ENCODE measurements at places on chromosomes 2 and 18.

- no peak for DNase-seq
Observed at GRCh38 chr2:105926960-105927678, 182.4 kb downstream of the NCK2 start.

GRCh38 chr18:62616331-62616805 lies 93.5 kb downstream of the ZCCHC2 start:
- peak; percentile 56 for DNase-seq

DNA sequence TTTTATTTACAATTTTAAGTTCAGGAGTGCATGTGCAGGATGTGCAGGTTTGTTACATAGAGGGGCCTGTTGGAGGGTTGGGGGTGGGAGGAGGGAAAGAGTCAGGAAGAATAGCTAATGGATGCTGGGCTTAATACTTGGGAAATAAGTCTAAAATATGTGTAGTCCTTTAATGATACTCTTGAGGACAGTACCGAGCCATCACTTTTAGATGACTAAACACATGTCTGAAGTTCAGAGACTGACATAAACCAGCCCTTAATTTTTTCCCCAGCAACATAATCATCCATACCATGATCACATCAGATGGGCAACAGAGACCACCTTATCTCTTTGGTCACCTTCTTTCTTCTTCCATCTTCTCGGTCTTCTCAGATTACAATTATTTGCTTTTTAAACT lies 189.1 kb upstream of the COL3A1 start:
- DNase-seq: no peak

DNA sequence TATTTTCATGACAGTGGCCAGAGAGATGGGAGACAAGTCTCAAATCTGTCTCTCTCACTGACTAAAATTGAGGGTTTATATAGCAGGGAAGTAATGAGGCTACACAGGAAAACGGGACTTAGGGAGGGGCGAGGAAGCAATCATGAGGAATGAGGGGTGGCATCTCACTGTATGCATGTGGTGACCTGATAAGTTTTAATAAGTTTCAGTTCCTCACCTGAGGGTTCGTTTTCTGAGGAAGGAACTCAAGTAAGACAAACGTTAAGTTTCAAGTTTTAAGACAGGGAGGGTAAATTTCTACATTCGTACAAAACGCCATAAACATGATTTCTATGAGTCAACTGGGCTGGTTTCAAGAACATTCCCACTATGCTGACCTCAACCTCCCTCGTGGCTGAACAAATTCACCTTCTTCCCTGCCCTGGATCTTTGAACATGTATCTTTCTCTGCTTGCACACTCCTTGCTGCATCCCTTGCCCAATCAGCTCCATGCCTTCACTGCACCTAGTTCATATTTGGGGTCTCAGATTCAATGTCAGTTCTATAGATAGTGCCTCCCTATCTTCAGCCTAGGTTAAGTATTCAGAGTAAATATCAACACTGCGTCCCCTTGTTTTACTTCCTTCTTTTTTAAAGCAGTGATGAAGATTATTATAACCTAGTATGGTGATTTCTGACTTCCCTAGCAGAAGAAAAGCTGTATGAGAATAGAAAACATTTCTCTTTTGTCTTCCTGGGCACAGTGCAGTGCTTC lies 53.3 kb upstream of the CNTNAP5 start:
- no peak for DNase-seq

GRCh38 chr2:59413751-59414570 lies 1139.5 kb downstream of the BCL11A start:
- DNase-seq: no peak

- DNase-seq: no peak
Observed at GRCh38 chr2:135169900-135170753, 118.0 kb downstream of the RAB3GAP1 start.

GRCh38 chr2:174664084-174664759 lies 66.6 kb upstream of the WIPF1 start:
- no peak for DNase-seq

DNA sequence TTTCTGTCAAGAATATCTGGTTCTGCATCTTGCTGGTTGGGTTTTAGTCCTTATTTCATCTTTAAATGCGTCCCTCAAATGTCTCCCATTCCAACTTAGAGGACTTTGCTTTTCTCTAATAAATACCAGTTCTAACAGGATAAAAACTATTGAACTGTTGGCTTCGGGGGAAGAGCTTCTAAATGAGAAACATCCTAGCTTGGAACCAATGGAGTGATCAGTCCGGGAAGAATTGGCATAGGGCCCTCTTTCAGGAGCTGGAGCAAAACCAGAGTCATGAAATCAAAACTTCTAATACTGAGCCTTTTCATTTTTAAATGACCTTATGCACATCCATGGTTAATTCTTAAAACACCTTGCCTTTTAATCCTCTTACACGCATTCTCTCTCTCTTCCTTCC lies 401.6 kb upstream of the SMIM21 start:
- DNase-seq: no peak

- DNase-seq: no peak
Observed at GRCh38 chr2:54706622-54707021, 16.8 kb upstream of the EML6 start.

GRCh38 chr18:47187721-47188120 lies 11.6 kb upstream of the IER3IP1 start:
- no peak for DNase-seq

- no peak for DNase-seq
Observed at GRCh38 chr2:204180649-204181048, 244.1 kb downstream of the ICOS start.

GRCh38 chr2:9333591-9334171 lies 89.6 kb downstream of the ITGB1BP1 start:
- DNase-seq: no peak

GRCh38 chr2:11154016-11154922 lies 998 bp upstream of the SLC66A3 start:
- no peak for DNase-seq

DNA sequence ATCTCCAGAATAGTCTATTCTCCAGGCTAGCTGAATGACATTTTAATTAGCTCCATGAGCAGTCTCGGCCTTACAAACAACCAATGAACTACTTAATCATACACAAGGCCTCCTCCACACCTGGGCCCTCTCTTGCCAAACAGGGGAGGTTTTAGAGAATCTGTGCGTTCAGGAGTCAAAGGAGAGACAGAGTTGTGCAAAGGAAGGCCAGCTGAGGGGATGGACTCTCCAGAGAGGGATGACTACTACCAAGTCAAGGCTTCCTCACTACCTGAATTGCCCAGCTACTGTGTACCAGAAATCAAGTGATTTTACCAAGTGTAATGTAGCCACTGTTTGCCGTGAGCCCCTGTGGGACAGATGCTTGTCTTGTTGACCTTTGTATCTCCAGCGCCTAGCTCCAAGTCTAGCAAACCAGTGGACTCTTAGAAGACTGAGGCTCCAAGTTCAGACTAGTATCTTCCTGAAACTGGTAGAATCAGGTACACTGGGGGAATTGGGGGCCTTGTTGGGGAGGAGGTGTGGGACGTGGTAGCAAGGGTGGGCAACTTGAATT lies 123.1 kb upstream of the STON1 start:
- no peak for DNase-seq

DNA sequence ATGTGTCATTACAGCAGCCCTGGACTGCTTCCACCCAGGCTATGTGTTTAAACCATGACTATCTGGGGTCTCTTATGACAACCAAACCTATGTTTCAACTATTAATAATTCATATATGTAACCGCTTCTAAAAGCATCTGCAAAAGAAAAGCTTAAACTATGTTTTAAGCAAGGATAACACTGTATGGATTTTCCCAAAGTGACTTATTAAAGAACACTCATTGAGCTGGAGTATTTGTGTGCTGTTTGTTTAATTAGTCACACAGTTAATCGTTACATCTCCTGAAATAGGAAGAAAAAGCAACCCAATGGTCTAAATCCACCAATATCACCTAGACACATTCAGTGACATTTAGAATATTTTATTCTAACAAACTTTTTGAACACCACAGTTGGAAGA lies 51.3 kb downstream of the TMEM163 start:
- DNase-seq: no peak

- DNase-seq: no peak
Observed at GRCh38 chr2:119142824-119143223, 15.7 kb downstream of the C1QL2 start.

DNA sequence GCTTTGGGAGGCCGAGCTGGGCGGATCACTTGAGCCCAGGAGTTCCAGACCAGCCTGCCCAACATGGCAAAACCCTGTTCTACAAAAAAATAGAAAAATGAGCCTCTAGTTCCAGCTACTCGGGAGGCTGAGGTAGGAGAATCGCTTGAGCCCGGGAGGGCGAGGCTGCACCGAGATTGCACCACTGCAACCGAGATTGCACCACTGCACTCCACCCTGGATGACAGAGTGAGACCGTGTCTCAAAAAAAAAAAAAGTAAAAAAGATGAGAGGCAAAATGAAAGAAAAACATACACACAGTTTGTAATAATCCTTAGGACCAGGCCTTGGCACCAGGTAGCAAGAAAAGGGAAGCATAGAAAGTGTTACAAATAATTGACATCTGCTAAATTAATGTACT lies 22.0 kb downstream of the RBM43 start:
- no peak for DNase-seq

GRCh38 chr2:201678401-201678800 lies 20.0 kb downstream of the MPP4 start:
- no peak for DNase-seq

DNA sequence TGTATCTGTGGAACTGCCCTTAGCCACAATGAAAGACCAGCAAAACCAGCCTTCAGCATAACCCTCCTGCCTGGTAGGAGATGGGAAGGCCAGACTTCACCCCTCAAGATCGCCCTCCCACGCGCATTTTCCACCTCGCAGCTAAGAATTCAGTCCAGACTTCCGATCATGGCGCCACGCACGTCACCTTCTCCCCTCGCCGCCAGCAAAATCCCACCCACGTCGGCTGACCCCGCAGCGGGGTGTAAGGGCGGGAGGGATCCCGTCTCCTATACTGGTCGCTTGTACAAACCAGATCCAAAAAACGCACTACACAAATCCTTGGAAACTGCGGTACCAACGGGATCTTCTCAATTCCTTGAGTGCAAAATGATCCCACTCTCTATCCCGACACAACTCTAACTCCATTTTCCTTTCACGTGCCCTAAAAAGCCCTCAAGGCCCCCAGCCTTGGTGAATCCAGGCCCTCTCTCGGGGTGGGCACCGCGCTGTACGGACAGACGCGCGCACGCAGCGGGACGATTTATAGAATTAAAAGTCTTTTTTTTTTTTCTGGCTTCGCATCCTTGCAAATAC lies 1.0 kb upstream of the BMPR2 start:
- DNase-seq: no peak

- DNase-seq: no peak
Observed at GRCh38 chr2:238039151-238039550, 21.6 kb upstream of the SCLY start.

- DNase-seq: no peak
Observed at GRCh38 chr2:237295889-237296480, 118.0 kb downstream of the COL6A3 start.

- DNase-seq: no peak
Observed at GRCh38 chr2:44826601-44827000, 114.9 kb upstream of the SIX3 start.

GRCh38 chr18:55893948-55894347 lies 306.0 kb upstream of the TCF4 start:
- no peak for DNase-seq

- no peak for DNase-seq
Observed at GRCh38 chr2:202848813-202849212, 22.8 kb downstream of the ICA1L start.

- DNase-seq: no peak
Observed at GRCh38 chr2:56739413-56739812, 555.6 kb downstream of the CCDC85A start.

DNA sequence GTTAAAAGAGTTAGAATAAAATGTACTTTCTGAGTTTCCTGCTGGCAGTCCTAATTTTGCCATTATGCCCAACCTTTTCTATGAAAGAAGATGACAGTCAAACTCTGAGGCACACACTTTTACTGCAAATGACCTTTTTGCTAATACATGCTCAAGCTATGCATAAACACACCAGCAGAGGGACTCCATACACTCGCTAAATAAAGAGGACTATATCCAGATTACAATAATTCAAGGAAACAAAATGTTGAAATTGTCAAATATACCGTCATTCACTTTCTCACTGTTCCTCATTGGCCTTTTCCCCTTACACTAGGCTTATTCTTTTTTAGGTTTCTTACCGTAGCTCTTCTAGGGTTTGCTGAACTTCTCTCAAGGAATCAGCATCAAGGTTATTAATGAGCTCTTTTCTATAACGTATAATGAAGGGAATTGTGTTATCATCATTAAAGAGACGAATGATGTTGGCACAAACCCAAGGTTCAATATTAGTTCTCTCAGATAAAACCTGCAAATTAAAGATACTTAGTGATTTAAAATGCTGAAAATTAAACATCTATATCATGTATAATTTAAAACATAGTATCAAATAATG lies 25.7 kb downstream of the SRBD1 start:
- no peak for DNase-seq

- no peak for DNase-seq
Observed at GRCh38 chr2:121605820-121606733, 43.2 kb downstream of the CLASP1 start.

DNA sequence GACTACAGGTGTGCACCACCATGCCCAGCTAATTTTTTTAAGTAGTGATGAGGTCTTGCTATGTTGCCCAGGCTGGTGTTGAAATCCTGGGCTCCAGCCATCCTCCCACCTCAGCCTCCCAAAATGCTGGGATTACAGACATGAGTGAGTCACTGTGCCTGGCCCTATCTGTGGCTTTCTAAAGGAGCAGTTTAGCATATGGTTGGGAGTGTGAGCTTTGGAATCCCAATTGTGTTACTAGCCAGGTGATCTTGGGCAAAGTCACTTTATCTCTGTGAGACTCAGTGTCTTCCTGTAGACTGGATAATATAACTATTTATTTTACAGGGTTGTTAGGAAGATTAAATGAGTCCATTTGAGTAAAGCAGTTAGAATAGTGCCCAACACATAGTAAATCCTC lies 19.8 kb upstream of the SMAD4 start:
- DNase-seq: no peak

GRCh38 chr2:109531896-109532727 lies 81.7 kb downstream of the SEPTIN10 start:
- no peak for DNase-seq

DNA sequence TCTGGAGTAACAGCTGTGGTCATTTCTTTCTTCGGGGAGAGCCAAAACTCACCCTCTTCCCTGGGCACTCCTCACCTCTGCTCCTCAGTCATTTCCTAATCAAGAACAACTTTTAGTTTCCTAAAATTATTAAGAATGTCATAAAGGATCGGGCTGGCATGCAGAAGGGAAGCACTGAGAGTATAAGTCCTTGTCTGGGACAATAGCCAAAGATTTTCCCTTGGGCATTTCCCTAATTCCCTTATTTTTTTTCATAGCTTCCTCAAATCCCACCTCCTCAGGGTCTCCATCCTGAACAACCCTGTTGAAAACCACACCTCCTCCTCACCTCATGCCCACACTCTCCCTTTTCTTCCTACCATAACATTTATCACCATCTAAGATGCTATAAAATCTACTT lies 115.0 kb downstream of the MREG start:
- no peak for DNase-seq

DNA sequence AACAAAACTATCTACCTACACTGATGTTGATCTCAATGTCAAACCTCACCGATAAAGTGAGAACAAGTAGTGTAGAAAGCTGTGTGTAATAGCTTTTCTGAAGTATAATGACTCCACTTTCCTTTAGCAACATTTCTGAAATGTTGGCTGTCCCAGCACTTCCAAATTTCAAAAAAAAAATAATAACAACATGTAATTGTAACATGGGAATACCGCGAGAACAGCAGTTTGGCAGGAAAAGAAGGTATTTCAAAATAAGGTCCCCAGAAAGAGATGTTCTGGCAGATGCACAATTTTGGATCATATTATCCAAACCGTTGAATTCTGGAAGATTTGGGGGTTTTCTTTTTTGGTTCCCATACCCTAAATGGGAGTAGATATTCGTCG lies 352.0 kb downstream of the ARHGAP15 start:
- DNase-seq: no peak

- no peak for DNase-seq
Observed at GRCh38 chr2:102226612-102227391, 40.0 kb downstream of the IL1RL2 start.
